ENCODE measurements at places on chromosomes 3 and 15. TPM values are rescaled to one million over a fixed set of nuclear protein-coding genes. Genes with fewer than 3 reads are reported as not detected.

Gene GAP43
- 0.54 TPM for total RNA-seq

Gene SPINT1
- 7.8 TPM for total RNA-seq

GRCh38 chr3:45983770-45984169, 11.9 kb downstream of the FYCO1 start:
- no peak overlapping the region for H3K27ac ChIP-seq
- H3K4me3 ChIP-seq = no peak overlapping the region
- peaks cover 49% of the 10 kb centered on the region for H3K4me1 ChIP-seq
- no peak for DNase-seq

DNA sequence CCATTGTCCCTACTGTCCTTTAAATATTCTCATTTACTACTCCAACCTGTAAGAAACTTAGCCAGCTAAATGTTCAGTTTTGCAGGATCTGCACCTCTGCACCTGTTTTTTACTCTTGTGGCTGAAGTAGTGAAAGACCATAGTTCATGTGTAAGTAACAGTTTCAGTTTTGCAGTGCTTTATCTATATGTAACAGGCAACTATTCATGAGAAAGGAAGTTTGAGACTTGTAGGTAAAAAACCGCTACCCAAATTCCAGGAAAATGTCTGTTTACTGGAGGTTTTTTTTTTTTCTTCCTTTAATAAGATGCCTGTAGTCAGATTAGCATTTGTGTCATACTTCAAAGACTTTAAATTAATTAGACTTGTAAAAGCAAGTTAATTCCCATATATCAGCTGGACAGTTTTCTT, 25.4 kb upstream of the MBNL1 start:
- no peak overlapping the region for H3K4me3 ChIP-seq
- DNase-seq = no peak
- no peak overlapping the region for H3K27ac ChIP-seq
- no peaks in the 10 kb centered on the region for H3K27me3 ChIP-seq
- no peaks in the 10 kb centered on the region for H3K36me3 ChIP-seq
